SK-N-DZ (cell line): ENCODE measurements at places on chromosomes 5 and 9.

- DNase-seq: no peak
Measured at GRCh38 chr9:35102465-35102768, 514 bp downstream of the STOML2 start.

- DNase-seq: no peak
Measured at GRCh38 chr5:39570403-39571027, 145.7 kb upstream of the DAB2 start.

- no peak for DNase-seq
Measured at GRCh38 chr5:169006842-169007790, 293.8 kb downstream of the SLIT3 start.

- DNase-seq: no peak
Measured at GRCh38 chr5:174352681-174353080, 307.2 kb downstream of the NSG2 start.

- DNase-seq: no peak
Measured at GRCh38 chr5:69043655-69043996, 50.2 kb upstream of the SLC30A5 start.

DNA sequence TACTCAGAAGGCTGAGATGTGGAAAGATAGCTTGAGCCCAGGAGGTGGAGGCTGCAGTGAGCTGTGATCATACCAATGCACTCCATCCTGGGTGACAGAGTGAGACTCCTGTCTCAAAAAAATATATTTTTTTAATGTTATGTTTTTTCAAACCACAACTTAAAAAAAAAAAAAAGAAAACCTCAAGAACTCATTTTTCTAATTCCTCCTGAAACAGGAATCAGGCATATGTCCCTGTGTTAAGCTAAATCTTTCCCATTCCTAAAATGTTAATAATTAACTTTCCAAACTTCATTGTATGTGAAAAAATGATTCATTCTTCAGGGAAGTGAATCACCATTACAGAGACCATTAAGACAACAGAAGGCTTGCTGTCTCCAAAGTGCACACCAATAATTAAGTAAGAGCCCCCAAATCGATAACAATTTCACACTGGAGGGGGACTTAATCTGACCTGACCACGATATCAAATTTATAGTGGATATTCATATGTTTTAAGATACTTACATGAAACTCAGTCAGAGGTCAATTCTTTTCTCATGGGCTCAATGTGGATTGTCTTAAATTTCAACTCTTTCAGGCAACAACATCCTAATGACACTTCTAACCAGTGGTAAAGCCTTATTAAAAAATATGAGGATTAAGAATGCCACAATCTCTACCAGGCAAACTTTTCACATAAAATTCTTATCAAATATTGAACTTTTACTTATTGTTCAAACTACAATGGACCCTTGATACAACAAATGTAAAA, 5.2 kb downstream of the CEMIP2 start:
- DNase-seq: no peak

- DNase-seq: no peak
Measured at GRCh38 chr9:131237291-131237690, 39.0 kb downstream of the FAM78A start.

DNA sequence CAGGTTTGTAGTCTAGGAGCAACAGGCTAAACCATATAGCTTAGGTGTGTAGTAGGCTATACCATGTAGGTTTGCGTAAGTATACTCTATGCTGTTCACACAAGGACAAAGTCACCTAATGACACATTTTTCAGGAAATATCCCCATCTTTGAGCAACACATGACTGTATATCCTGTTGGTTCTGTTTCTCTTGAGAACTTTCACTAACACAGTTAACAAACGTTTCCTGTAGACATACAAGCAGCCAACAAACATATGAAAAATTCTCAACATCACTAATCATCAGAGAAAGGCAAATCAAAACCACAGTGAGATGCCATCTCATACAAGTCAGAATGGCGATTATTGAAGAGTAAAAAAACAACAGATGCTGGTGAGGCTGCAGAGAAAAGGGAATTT, 68.2 kb downstream of the NR2F1-AS1 start:
- DNase-seq: no peak

DNA sequence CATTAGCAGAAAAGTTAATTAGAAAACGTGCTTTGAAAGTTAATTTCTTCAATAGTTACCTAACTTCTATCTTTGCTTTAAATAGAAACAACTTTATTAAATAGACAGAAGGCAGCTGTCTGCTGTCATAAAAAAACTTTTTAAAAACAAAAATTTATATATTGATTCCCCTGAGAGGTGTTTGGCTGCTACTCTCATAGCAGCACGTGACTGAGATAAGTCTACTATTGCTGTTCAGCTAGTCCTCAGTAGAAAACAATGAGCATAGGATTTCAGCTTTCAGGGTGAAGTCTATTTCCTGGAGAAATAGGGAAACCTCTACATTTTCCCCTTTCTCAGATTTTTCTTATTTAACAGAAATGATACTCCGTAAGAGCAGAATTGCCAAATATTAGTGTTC, 135.0 kb upstream of the FBN2 start:
- DNase-seq: no peak

DNA sequence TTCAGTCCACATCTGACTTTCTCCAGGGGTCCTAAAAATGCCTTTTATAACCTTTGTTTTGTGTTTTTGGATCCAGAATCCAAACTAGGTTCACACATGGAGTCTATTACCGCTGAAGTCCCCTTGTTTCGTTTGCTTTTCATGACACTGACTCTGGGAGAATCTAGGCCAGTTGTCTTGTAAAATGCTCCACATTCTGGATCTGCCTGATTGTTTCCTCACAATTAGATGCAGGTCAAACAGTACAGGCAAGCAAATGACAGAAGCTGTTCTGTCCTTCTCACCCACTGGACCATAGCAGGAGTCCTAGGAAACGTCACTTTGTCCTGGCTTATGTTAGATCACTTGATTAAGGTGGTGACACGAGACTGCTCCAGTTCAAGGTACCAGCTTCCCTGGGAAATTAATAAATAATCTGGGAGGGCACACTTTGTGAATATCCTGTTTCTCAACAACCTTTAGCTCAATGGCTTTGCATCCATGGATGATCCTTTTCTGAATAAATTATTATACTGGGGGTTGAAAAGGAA, 34.1 kb downstream of the FABP6 start:
- peak; percentile 66 for DNase-seq

- DNase-seq: no peak
Measured at GRCh38 chr5:179268399-179268952, 76.8 kb downstream of the ADAMTS2 start.

DNA sequence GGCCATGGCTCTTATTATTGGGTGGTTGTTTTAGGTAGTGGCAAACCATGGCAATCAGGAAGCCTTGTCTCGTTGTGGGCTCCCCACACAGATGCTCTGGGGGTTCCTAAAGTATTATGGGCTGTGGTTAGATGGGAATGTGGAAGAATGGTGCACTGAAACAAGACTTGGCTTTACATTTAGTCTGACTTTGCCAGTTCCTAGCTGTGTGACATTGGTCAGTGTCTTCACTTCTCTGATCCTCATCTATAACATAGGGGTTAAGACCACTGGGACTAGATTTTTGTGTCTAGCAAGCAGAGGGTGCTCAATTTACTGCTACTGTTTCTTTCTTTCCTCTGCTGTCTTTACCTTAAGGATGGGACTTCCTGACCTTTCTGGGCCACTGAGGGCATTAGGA, 149.5 kb downstream of the HSPA4 start:
- DNase-seq: no peak

DNA sequence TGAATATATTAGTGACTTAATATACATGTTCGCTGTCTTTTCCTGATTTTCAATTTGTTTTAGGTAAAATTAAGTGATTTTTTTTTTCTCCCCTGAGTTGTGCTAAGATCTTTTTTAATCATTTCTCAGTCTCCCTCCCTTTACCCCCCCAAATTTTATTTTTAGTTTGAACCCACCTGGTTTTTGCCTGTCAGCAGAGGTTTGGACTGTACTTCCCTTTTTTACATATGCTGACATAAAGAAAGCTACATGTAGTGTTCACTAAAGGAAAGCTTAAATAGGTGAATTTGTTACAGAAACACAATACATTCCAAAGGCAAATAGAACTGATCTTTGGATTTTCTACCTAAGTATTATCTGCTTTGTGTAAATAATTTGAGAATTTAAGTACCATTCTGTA, 82.2 kb downstream of the IPO11 start:
- no peak for DNase-seq

- no peak for DNase-seq
Measured at GRCh38 chr9:98887918-98888510, 55.7 kb upstream of the COL15A1 start.

DNA sequence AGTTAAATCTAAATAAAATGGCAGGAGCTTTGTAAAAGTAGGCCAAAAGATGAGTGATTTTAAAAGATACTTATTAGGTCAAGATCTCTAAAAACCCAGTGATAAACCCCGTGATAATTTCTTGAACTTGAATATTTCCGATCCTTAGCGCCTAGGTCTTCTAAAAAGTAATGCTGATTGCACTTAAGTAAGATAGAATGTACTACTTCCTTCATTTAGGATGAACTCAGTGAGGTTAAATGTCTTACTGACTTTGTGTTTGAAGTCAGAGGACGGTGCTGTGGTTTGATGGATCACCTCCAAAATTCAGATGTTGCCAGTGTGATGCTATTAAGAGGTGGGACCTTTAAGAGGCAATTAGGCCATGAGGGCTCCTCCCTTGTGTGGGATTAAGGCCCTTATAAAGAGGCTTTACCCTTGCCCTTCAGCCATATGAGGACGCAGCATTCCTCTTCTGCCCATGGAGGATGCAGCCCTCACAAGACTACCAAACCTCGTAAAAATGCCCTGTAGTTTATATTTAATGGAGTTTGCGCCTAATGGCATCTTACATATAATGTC, 130.1 kb downstream of the TRIO start:
- DNase-seq: no peak

DNA sequence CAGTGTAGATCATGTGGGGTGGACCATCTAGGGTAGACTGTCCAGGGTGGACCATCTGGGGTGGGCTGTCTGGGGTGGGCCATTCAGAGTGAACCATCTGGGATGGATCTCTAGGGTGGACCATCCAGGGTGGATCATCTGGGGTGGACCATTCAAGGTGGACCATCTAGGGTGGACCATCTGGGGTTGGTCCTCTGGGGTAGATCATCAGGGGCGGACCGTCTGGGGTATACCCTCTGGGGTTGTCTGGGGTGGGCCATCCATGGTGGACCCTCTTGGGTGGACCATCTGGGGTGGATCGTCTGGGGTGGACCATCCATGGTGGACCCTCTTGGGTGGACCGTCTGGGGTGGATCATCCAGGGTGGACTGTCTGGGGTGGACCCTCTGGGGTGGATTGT, 64.3 kb downstream of the KCNT1 start:
- no peak for DNase-seq

DNA sequence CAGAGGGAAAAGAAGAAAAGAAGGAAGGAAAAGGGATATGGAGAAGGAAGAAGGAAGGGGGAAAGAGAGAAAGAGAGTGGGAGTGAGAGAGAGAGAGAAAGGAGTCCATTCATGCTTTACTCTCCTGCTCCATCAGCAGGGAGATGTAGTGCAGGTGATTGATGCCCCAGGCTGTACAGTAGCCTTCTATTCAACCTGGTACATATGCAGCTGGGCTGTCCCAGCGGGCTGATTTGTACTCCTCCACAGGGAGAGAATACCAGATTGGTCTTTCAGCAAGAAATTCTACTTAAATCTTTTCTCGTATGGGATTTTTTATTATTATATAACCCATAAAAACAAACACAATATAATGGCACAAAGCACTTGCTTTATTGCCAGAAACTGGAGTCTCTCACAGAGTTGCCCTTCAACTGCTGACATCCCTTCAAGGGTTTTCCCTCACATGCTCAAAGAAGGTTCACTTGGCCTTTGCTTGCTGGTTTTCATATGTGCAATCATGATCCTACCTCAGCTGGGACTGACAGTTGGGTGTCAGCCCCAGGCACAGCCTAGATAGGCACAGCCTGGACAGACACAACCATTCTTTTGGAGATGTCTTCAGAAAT, 380.1 kb upstream of the RIOK2 start:
- DNase-seq: no peak

DNA sequence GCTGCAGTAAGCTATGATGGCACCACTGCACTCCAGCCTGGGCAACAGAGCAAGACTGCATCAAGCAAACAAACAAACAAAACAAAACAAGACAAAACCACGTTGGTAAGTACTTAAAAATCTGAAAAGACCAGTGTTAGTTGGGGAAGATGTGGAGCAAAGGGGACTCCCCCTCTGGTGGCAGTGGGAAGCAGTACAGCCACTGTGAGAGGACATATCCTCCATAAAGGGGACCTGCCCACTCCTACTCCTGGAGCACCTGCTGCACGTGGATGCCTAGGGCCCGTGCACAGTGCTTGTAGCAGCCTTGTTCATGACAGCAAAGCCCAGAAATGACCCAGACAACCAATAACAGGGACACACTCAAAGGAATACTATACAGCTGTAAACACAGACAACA, 17.0 kb upstream of the IPPK start:
- no peak for DNase-seq
